RPMI7951 (cell line): ENCODE measurements at places on chromosomes 6 and 20.
A peak's percentile ranks its signal among the peaks of the same experiment; 100 is the strongest.

GRCh38 chr20:24665741-24666191, 196.3 kb downstream of the SYNDIG1 start:
- no peak for DNase-seq

DNA sequence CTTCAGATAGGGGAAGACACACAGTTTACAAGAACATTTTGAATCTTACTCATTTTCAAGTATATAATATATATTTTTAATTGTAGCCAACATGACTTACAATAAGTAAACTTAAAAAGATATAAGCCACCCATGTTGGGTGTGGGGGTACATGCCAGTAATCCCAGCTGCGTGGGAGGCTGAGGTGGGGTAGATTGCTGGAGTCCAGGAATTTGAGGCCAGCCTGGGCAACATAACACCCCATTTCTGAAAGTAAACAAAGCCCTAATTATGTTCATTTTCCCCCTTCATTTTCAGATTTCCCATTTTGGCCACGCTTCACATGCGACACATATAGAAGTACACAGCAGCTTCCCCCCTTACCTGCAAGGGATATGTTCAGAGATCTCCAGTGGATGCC, 30.5 kb downstream of the SERPINB6 start:
- no peak for DNase-seq

- peak; percentile 3 for DNase-seq
Observed at GRCh38 chr6:70520575-70520974, 46.2 kb upstream of the SDHAF4 start.

DNA sequence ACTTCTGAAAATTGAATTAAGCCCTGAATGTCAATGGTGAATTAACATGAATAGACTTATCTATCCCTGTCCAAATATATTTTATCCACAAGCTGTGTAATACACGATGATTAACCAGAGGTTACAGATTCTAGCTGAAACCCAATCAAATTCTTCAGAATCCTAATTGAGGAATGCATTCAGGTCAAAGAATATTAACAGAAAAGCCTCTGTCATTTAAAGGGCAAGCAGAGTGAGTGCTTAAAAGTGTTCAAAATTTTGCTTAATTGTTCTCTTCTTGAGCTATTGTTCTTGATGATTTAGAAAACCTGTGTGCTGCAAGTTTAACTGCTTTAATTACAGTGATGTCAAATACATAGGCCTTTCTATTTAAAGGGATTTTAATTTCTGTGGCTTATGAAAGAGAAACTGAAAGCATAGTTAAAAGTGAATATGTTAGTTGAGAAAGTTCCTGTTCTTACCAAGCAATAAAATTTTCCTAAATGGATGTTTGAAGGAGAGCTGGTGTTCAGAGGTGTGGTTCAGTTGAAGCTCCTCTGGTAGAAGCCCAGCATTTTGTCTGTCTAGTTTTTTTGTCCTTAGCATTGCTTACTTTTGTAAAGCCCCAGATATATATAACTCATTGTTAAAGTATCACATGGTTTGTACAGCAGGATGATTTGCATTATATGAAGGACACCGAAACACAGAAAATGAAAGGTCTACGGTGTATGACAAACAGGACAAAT, 466.3 kb upstream of the PLCB4 start:
- peak; percentile 32 for DNase-seq

DNA sequence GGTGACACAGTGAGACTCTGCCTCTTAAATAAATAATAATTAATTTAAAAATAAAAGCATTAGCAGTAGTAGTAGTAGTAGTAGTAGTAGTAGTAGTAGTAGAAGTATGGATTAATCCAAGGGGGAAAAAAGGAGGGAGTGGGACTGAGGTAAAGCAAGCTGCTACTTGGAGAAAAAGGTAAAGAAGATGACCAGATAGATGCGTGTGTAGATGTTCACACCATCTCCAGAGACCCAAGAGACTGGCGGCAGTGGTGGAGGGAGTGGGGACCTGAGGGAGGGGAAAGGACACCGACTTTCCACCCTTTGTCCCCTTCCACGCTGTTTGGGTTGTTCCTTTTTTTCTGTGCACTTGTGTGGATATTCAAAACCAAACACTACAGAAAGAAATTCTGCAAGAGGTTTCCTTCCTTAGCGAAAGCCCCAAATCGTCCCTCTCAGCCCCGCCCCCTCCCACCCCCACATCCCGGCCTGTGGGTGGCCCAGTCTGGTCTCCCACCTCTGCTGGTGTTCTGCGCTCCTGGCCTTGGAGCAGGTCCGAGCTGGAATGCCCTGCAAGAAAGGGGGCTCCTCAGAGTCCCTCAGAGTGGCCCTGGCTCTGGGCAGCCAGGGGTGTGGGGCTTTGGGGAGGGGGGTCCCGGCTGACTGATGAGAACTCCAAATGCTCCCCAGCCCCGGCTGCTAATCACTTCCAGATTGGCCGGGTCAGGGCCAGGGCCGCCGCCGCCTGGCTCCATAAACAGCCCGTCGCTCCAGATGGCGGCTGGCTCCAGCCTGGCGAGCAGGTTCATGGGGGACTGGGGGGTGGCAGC, 60.2 kb downstream of the UBE2V1 start:
- no peak for DNase-seq

GRCh38 chr20:63007360-63007645, 539 bp upstream of the BHLHE23 start:
- DNase-seq, result no peak

GRCh38 chr6:85703406-85703805, 60.7 kb upstream of the SYNCRIP start:
- DNase-seq, result no peak

DNA sequence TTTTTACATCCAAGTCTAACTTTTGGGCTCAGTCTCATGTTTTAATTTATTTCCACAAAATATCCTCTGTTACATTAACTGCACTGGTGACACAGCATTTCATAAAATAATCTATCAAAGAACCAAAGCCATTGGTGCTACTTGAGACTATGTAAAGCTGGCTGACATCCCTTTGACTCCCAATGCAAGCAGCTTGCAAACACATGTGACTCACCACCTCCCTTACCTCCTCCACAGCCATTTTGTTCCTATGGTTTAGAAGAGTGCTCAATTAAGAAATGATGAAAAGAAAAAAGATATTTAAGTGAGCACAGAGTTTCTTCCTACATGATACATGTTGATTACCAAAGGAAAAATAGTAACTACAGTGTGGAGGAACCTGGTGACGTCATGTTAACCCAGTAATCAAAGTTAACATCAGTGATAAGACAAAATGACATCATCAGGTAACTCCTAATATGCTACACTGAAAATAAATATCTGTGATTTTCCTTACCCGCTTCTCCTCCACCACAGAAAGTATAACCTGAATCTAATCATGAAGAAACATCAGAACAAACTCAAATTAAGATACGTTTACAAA, 53.3 kb upstream of the LGSN start:
- DNase-seq, result no peak

DNA sequence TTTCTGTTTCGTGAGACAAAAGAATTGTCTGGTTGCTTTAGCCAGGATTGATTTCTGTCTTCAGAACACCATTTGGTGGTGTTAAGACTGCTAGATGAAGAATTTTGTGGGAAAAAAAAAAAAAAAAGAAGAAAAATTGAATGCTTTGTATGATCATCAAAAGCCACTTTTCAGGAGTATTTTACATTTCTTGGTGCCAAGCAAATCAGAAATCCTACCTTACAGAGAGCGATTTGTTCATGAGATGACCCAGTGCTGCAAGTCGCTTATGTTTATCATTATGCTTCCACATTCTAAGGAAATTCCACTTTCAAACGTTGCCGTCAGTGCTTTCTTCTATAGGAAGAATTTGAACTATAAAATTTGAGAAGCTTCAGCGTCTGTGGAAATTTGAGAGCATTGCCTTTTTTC, 228.7 kb downstream of the BCKDHB start:
- peak; percentile 36 for DNase-seq

GRCh38 chr6:6811128-6812009, 222.8 kb downstream of the LY86 start:
- DNase-seq, result peak; percentile 35

DNA sequence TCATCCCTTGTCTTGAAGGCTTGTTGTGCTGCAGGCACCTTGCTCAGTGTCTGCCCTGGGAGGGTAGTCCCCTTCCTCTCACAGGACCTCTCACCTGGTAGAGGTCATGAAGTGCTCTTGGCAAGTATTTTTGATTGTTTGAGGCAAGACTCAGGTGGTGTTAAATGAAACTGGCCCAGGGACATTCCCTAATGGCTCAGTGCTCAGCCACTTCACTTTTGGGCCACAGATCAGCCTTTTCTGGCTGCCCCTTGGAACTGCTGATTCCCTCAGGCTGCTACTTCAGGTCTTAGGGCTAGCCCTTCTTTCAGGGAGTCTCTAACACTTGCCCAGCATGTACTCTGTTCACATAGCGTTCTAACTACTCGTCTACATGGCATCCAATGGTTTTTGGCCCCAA, 111.3 kb downstream of the RNF144B start:
- no peak for DNase-seq

GRCh38 chr6:3266170-3266569, 7.4 kb downstream of the PSMG4 start:
- no peak for DNase-seq

- DNase-seq, result peak; percentile 64
Observed at GRCh38 chr6:131107151-131107550, 28.1 kb upstream of the AKAP7 start.

DNA sequence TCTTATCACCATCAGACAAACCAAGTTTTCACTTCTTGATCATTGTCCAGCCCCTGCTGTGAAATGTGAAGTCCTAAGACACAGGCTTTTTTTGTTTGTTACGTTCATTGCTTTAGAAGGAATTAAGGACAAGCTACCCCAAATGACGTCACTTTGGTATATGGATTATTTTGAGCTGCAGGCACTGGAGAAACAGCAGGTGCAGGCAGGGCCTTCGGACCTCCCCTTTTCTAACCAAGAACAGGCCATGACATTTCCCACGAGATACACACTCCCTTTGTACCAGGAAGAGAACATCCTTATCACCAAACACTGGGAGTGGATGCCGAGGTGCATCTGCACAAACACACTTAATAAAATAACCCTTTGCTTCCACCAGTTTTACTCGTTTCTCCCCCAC, 418.0 kb upstream of the SULF2 start:
- DNase-seq, result no peak

- no peak for DNase-seq
Observed at GRCh38 chr6:147103694-147104093, 100.5 kb upstream of the STXBP5 start.

DNA sequence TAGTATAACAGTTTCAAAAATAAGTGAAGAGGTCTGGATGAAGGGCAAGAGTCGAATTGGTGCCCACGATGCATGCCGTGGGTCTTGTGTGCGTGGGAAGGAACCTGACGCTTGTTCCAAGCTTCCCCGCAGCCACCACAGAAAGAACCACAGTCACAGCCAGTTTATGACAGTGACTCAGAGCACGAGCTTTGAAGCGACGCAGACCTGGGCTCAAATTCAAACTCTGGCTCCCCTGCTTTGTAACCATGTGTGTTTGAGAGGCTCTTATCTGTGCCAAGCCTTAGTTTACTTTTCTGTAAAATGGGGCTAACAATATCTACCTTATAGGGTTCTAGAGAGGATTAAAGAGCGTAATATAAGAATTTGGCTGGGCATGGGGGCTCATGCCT, 65.5 kb downstream of the SYNJ2 start:
- peak; percentile 93 for DNase-seq
